Cortex of kidney (tissue), 1 donor: ENCODE measurements at places on chromosomes 16 and 17.

DNA sequence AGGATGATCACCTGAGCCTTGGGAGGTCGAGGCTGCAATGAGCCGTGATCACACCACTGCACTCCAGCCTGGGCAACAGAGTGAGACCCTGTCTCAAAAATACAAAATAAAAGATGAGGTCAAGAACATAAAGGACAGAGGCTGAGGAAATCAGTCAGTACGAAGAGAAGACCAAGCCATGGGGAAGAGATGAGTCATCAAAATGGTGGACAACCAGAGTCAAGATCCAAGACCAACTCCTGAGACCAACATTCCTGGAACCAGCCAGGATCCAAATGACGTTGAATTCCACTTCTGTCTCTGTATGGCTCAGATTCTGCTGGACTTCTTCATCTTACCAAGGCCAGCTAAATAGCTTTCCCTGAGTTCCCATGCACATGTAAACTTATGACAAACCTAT lies 44.8 kb upstream of the NOG start:
- no peak for DNase-seq

DNA sequence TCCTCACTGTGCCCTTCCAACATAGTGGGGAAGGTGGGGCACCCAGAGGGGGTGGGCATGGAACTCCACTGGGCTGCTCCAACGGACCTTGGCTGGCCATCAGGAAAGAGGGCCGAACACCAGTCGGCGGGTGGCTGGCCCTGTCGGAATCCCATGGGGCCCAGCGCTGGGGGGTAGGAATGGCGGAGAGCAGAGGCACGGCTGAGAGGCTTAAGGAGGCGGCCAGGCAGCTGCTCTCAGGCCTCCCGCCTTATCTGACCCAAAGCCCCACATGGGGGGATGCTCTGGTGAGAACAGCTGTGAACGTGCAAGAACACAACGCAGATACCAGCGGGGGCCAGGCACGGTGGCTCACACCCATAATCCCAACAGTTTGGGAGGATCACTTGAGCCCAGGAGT lies 4.4 kb upstream of the MYO1C start:
- no peak for DNase-seq

- no peak for DNase-seq
These were observed 21.6 kb upstream of the KPNB1 start for GRCh38 chr17:47628014-47628566.

GRCh38 chr17:50147841-50148225 lies 2.6 kb downstream of the PPP1R9B start:
- DNase-seq, result no peak

DNA sequence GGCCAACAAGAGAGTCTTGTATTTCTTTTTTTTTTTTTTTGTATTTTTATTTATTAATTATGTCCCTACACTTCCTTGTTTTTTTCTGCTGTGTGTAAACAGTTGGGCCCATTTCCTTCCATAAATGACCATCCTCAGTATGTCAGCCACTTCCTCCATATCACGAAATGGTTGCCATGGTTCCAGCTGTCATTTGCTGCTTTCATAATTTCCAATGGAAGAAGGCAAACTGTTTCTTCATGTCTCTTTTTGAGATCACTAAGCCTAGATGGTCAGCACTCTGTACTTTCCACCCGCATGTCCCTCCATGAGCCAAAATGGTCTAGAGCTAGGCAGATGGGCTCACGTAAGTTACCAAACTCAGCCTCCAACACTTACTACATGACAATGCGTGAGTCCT lies 133.5 kb upstream of the FOXF1 start:
- DNase-seq, result no peak

DNA sequence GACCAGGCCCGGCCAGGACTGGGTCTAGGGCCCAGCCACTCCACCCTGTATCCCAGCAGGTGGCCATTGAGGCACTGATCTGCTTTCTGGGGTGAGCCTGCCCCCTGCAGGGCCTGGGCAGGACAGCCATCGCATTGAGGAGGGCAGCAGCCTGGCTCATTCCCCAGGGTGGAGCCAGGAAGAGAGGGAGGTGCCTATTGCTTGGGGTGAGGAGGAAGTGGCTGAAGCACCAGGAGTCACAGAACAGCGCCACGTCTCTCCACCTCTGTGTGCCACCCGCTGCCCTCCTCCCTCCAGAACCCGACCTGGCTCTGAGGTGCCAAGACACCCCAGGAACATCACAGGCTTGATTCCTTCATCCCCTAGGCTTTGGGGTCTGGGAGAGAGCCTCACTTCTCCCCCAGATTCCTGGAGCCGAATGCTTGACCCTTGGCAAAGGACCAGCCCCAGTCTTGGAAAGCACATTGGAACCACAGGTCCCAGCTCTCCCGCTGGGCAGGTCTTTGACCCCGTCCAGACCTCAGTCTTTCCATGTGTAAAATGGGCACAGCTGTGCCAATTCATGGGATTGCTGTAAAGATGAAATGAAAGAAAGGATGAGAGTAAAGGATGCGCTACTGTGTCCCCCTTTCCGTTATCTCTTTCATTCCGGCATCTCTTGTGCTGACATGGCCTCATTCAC lies 7.2 kb upstream of the KRT36 start:
- DNase-seq, result no peak

- DNase-seq, result no peak
These were observed 70.3 kb downstream of the CMC2 start for GRCh38 chr16:80936410-80936809.

DNA sequence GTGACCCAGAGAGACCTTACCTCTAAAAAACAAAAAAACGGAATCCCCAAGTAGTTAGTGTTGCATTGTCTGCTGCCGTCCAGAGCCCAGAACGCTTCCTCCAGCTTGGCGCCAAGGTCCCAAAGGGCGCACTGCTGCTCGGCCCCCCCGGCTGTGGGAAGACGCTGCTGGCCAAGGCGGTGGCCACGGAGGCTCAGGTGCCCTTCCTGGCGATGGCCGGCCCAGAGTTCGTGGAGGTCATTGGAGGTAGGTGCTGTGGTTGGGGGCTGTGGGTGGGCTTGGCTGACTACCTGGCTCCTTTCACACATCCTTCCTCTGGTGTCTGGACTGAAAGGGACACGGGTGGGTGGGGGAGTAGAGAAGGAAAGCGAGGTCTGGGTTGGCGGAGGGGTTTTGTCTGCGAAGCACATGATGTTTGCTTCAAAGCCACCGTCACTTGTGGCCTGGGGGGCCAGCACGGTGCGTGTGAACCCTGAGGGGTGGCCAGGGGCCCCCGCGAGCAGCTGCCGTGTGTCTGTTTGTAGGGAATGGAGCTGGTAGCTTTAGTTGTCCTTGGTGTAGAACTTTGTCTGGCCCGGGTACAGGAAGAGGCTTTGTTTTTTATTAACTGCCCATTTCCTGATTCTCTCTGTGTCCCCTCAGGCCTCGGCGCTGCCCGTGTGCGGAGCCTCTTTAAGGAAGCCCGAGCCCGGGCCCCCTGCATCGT lies 23.8 kb downstream of the SPG7 start:
- DNase-seq, result no peak

DNA sequence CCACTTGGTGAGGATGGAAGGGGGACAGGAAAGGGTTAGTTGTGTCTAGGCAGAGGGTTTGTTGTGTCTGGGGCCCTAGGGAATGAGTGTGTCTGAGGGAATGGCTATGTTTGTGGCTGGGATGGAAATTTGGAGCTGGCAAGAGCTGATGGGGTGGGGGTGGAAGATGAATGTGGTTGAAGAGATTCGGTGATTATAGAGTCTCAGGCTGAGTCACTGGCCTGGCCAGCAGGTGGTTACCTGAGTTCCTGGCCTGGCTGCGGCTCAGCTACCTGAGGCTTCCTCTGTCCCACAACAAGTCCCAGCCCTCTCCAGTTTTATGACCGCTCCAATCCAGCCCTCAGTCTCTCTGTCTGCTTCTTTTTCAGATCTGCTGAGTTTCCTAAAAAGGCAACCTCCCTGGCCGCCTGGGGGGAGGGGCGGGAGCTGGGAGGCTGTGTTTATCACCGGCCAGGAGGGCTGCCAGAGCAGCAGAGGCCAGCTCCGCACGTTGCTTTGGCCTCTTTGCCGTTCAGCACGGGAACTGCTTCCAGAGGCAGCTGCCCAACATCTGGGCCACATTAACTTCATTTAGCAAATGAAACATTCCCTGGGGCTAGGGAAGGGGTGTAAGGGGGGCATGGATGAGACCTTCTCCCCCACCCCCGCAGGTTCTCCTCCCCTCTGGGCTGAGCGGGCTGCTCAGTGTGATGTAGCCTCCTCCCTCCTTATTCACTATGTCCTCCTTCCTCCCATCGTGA lies 21.8 kb downstream of the ITGB3 start:
- DNase-seq, result no peak

DNA sequence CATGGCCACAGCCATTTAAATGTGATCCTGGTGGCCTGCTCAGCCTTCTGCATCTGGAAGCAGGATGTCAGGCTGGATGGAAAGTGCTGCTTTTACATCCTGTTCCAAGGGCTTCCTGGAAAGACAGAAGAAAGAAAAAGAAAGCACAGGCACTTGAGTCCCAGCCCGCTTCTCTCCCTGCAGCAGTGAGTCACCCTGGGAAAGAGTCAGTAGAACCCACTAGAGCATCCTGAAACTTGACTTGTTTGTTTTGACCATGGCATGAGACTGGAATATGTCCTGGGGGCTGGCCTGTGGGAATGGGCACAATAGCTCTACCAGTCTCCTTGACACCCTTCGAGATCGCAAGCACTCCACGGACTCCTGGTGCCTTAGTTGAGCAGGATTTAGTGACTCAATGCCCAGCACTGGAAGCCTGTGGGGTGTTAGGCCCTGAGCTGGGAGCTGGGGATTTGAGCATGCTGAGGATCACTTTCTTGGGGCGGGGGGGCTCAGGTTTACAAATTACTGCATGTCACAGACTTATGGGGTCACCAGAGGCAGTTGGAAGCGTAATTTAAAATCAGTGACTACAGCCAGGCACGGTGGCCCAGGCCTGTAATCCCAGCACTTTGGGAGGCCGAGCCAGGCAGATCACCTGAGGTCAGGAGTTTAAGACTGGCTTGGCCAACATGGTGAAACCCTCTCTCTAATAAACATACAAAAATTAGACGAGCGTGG lies 22.1 kb upstream of the GNA13 start:
- DNase-seq, result no peak
